HEK293T (cell line): ENCODE measurements at places on chromosomes 1 and 21.

GRCh38 chr1:156082309-156083091 is at the start of gene MEX3A:
MEX3A (minus strand) TSS chr1:156082465; CDS start chr1:156081998, 467 bp downstream.
- DNase-seq: peak; percentile 88

GRCh38 chr1:111476761-111477309 is 3.1 kb downstream of the C1orf162 start:
- DNase-seq: no peak

GRCh38 chr1:185920602-185921001 is 186.4 kb downstream of the HMCN1 start:
- no peak for DNase-seq

- DNase-seq: no peak
Observed at GRCh38 chr1:79363430-79363829, 356.9 kb upstream of the ADGRL4 start.

GRCh38 chr1:30402031-30402430 is 321.4 kb downstream of the MATN1 start:
- no peak for DNase-seq

DNA sequence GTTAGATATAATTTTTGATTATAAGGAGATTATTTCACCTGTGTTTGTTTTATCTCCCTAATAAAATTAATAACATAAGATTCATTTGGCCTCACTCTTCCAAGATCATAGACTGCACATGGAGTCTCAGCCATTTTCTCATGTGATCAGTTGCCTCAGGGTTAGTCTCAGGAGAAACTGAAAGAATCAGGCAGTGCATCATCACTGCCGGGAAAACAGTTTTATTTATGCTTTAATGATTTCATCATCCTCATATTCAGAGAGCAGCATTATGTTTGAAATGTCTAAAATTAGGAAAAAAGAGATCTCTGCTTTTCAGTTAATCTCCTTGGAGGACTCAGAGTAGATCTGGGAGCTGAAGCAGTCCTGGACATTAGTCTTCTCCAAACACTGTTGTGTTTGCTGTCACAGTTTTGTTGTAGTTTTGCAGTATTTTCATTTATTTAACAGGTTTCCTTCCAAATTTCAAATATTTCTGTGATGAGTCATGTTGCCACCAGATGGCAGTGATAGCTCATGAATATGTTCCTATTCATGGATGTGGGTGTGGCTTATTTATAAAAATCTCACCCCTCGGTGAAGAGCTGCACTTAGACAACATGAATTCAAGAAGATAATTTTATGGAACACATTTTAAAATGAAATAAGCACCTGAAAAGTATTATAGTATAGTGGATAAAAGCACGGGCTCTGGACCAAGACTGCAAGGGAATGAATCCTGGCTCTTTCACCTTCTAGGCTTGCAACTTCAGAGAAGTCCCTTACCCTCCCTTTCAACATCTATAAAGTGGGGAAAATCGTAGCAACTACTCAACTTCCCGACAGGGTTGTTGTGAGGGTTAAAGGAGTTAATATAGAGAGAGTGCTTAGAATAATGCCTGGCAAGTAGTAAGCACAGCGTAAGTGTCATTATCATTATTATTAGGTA is 31.2 kb downstream of the CHD1L start:
- peak; percentile 60 for DNase-seq
